ENCODE measurements at places on chromosomes 6 and 20.

GRCh38 chr6:136323431-136324112, 33.9 kb upstream of the BCLAF1 start:
- ATAC-seq, result no peak

- no peak for ATAC-seq
These were observed 69.0 kb downstream of the BTBD9 start for GRCh38 chr6:38570750-38571149.

- ATAC-seq, result peak; percentile 39
These were observed 6.4 kb downstream of the TNFRSF21 start for GRCh38 chr6:47303342-47303741.

DNA sequence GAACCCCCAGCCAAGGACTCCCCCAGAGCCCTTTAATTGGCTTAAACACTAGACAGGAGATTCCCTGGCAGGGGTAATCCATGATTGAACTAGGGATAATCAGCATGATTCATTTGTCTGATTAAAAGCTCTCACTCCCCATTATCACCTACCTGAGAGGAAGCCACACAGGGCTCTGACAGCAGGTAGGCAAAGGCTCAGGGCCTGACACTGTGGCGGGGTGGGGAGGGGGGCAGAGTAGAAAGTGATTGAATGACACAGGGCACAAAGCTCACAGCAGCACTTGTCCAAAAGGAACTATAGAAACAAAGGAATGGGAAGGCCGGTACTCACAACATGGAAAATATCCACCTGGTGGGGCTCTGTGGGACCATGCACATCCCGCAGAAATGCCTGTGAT, 231.6 kb downstream of the MAFB start:
- no peak for ATAC-seq

DNA sequence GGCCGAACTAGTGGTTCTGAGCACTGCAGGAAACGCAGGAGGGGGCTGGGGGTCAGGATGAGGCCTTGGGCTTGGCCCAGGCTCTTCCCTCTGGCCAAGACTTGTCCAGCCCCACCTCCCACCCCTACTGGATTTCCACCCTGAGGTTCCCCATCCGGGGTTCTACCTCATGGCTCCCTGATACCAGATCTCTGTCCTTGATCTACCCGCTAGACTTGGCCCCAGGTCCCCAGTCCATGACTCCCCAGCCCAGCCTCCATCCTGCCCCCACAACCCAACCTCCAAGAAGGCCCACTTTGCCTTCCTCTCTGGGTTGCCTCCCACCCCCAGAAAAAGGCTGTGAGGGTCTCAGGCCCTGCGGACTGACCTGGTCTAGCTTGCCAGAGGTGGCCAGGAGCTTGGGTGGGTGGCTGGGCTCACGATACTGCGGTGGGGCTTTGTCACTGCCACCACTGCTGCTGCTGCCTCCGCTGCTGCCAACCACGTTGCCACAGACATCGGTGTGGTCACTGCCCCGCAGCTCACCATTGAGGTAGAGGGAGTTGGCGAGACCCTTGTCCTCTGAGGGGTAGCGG, 6.8 kb upstream of the FASTKD5 start:
- no peak for ATAC-seq

GRCh38 chr6:169959136-169960002, 207.9 kb downstream of the ERMARD start:
- ATAC-seq, result peak; percentile 50

DNA sequence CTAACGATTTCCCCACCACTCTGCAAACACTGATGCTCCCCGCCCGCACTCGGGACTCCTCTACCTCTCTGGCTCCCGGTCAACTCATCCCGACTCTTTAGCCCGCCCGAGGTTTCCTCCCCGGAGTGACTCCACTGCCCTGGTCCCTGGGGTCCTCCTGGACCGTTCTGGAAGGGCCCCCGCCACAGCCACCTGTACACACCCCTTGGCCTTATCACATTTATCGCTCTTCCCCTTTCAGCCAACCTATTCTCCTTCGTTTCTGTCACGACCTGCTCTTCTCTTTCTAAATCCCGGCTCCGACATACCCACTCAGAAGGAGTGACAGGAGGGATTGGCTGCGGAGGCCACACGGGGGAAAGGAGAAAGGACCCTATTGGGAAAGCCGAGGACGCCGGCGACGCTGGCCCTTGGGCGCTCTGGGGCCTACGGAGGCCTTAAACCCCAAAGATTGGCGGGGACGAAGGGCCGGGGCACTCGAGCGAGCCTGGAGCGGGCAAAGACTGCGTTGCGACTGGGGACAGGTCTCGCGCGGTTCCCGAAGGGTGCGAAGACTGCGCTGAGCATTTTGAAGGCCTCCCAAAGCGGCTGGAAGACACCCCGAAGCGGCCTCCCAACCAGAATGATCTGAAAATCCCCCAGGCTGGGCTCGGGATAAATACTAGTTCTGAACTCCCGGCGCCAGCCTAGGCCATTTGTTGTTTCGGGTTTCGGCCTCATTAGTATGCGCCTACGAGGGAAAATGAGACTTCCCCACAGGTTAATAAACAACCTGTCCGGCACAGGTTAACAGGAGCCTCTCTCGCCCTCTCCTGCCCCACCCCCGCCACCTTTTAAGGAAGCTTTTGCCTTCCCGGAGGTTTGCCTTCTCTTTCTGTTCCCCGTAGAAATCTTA, 9.2 kb downstream of the SIM1 start:
- ATAC-seq, result no peak

DNA sequence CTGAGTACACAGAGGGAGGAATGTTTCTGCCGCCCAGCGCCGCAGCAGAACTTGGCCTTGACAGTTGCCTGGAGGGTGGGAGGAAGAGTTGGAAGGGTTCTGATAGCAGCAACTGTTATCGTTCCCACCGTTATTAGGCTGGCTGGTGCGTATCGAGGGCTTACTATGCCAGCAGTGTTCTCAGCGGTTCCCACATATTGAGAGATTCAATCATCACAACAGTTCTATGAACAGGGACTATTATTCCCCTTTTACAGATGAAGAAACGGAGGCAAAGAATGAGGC, 380.1 kb upstream of the SULF2 start:
- no peak for ATAC-seq
